NCI-H510A (cell line): ENCODE measurements at places on chromosomes 3 and 15.

DNA sequence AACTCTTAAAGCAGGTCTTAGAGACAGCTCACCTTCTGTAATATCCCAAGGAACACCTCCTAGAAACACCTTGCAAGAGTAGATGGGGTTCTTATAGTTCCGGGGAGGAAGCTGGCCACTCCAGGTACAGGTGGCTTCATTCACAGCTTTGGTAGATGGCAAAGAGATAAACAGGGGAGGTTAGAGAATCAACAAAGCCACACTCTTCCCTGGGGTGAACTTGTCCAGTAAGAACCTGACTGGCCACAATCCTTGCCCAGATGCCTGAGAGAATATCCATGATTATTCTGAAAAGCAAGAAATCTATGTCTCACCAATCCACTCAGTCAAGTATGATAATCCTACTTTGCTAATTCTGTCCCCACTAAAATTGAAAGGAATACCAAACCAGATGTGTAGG is 13.6 kb upstream of the RPS17 start:
- no peak for DNase-seq

DNA sequence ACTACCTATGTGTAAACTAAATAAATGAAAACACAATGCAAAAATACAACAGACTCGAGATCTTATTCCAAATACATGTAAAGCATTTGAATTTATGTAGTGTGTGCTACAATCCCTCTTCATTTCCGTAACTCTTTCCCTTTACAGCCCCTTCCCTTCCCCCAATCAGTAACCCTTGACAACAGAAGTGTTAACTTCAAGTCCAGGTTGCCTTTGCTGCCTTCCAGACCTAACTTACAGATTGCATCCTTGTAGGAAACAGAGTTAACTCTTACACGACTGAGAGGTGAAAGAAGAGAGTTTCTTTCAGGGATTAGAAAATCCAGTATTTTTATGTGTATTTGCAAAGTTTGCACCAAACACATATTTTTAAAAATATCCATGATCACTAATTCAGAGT is 1.4 kb upstream of the ROBO1 start:
- DNase-seq, result no peak

DNA sequence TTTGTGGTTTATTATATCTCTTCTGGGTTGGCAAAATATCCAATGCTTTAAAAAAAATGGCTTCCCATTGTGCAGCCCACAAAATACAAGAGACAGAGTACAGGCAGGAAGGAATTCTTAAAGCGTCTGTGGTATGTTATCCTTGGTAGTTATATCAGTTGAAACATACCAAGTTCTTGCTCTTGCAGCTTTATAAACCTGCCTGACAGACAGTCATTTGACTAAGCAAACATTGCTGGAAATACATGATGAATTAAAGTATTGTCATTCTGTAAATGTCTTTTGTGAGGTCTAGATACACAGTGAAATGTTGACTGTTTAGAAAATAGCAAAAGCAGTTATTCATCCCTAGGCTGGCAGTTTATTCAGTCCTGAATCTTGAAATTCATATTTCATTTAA is 44.8 kb upstream of the MAP3K13 start:
- no peak for DNase-seq

GRCh38 chr3:53805463-53806159 is 40.6 kb downstream of the CHDH start:
- DNase-seq, result no peak

DNA sequence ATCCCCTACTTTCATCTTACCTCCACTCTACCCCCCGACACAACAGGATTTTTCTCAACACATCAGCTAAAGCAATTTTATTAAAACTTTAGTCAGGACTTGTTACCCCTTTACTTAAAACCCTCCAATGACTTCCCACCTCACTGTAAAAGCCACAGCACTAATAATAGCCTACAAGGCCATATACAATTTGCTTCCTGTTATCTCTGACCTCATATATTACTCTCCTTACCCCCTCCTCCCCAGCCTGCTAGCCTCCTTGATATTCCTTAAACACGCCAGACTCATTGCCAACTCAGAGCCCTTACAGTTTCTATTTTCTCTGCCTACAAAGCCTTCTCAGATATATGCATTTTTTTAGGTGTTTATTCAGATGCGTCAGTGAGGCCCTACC is 54.4 kb downstream of the DCUN1D1 start:
- no peak for DNase-seq

DNA sequence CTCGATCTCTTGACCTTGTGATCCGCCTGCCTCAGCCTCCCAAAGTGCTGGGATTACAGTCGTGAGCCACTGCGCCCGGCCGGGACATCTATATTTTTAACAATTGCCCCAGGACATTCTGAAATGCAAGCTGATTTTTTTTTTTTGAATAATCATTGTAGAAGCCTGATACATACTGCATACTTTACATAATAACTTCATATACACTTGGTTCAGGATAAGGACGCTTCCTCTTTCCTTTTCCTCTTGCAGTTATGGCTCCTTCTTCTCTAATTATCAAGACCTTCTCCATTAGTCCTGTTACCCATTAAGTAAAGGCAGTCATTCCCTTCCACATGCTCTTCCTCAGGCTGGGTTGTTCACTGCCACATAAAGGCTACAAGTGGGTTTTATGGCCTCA is 58.3 kb downstream of the SLCO3A1 start:
- no peak for DNase-seq
